ENCODE measurements at places on chromosomes 11 and 22.

GRCh38 chr11:129248618-129249017, 56.5 kb upstream of the ARHGAP32 start:
- DNase-seq, result no peak

DNA sequence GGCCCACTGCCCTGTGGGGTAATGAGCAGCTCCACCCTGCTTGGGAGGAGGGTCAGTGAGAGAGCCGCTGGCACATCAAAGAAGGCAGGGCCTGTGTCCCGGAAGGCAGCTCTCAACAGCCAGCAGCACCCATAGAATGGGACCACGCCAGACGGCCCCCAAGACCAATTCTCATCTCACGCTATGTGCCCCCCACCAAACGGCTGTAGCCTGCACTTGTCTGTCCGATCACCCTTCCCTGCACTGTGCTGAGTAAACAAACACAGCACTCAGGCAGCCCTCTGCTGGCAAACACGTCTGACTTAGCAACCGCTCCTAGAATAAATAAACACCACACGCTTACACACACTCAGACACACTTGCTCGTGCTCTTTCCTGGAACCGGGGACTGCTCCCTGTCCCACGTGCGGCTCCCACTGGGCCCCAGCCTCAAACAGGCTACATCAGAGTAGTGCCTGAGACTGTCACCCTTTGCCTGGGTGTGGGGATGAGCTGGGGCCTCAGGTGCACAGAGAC, 53.2 kb upstream of the CDON start:
- peak; percentile 85 for DNase-seq

- DNase-seq, result no peak
Measured at GRCh38 chr22:36258701-36259614, 6.0 kb downstream of the APOL1 start.

GRCh38 chr11:67022961-67023956, at the start of gene SYT12:
Gene SYT12, plus strand, starts transcription at chr11:67023134. Its CDS starts 7,011 bp downstream, at chr11:67030145.
- no peak for DNase-seq

DNA sequence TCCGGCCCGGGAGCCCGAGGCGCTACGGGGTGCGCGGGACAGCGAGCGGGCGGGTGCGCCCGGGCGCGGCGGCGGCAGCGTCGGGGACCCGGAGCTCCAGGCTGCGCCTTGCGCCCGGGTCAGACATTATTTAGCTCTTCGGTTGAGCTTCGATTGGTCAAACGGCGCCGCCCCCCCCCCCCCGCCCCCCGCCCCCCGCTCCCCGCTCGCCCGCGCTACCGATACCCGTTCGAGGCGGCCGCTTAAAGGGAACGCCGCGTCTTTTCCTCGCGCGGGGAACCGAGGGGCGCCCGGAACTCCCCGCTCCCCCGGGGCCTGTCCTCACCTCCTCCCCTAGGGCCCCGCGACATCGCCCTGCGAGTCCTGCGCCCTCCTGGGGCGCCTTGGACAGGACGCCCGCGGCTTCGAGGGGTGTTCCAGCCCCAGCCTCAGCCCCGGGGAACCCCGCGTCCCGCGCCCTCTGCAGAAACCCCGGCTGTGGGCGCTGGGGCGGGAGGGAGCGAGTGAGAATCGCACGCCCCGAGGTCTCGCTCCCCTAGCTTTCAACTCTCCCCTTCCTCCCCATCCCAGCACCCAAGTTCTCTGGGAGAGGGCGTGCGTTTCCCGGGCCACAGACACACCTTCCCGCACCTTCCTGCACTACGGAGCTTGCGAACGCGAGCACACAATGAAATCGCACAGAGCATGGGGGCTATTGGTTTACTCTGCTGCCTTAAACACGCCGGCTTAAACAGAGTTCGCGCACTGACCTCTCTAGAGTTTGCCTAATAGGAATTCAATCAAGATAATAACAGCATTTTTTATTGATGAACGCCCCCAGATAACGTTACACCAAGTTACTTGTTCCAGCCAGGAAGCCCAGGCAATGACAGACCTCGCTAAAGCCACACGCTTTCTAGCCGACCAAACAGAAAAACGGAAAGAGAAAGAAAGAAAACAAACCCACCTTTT, at the start of gene BDNF:
Gene BDNF (minus strand): TSS at position 105 of the 951 bp plus-strand sequence. CDS start 41,891 bp downstream, outside the sequence.
- DNase-seq, result no peak

GRCh38 chr11:75777461-75778110, 9.0 kb downstream of the DGAT2 start:
- no peak for DNase-seq

DNA sequence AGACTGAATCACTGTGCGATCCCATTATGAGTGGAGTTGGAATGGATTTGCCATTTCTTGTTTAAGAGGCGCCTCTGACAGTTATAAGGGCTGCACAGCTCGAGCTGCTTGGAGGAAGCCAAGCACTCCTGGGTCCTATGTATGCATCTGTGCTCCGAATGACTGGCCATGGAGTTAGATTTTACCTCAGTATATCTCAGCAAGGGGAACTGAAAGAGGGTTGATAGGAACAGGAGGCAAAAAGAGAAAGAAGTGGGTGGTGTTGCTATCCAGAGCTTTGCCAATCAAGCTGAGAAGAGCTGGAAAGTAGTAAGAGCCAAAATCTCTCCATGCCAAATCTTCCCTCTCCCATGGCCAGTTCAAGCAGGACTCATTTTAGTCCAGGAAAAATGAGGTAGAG, 632.0 kb upstream of the KIRREL3 start:
- no peak for DNase-seq

GRCh38 chr11:3632070-3632660, 9.6 kb downstream of the ART5 start:
- no peak for DNase-seq

DNA sequence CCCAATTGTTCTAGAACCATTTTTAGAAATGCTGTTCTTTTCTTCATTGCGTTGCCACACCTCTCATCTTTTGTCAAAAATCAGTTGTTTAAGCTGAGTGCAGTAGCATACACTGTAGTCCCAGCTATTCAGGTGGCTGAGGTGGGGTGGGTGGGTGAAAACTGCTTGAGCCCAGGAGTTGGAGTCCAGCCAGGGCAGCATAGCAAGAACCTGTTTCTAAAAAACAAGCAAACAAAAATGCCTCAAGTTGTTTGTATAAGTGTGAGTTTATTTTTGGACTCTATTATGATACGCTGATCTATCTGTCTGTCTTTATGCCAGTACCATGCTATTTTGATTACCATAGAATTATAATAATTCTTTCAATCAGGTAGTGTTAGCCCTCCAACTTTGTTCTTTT, 62.5 kb upstream of the RRM1 start:
- DNase-seq, result no peak
